GM04504 (cell line): ENCODE measurements at places on chromosomes 7 and 10.

DNA sequence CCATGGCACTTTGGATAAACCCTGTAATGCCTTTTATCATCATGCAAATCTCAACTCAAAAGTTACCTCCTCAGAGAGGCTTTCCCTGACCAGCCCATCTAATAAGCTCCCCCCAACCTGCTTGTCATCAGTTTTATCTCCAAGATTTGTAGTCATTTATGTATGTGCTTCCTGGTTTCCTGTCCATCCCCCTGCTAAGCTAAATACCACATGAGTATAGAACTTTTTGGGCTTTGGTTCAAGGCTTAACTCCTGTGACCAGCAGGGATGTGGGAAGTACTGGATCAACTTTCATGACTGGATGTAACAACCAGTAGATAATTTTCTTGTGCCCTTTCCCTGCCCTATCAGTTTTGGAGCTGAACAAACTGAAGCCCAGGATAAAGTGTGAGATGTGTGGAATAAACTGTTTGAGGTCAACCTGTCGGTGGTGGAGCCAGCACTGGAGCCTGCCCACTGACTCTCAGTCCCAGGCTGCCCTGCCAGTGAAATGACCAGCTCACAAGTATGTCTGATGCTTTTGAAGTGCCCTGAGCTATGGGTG, 148.6 kb downstream of the CYP26A1 start:
- DNase-seq: no peak

DNA sequence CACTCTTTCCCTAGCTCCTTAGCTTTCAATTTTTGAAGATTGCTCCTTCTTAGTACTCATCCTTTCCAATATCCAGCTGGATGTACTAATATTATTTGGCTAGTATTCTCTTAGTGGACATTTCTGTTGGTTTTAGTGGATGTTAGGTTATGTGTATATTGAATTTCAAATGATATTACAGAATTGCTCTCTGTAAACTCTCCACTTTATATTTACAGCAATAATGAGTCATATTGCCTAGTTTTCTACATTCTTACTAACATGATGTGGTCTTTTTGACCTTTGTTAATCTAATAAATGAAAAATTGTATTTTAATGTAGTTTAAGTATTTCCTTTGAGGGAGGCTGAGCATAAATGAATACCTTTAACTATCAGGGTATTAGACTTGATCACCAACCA, 69.4 kb downstream of the BICC1 start:
- no peak for DNase-seq

- no peak for DNase-seq
Measured at GRCh38 chr10:10785627-10786026, 232.0 kb upstream of the CELF2 start.

GRCh38 chr7:101271021-101271420, 26.1 kb upstream of the FIS1 start:
- no peak for DNase-seq

DNA sequence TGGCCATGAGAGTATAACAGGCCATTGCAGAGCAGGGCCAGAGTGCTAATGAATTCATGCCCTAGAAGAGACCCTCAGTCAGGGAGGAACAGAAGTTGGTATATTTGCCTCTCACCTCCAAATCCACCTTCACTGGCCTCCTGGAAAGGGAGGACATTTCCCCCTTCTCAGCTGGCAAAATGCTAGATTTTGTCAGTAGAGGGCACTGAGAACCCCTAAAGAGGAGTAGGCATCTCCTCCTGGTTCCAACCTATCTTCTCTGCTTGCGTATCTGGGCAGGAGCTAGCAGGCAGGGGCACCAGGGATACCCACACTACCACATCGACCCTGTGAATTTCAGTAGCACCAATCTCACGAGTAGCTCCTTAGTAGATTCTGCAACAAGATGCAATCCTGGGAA, 79.8 kb upstream of the GHITM start:
- DNase-seq: no peak

DNA sequence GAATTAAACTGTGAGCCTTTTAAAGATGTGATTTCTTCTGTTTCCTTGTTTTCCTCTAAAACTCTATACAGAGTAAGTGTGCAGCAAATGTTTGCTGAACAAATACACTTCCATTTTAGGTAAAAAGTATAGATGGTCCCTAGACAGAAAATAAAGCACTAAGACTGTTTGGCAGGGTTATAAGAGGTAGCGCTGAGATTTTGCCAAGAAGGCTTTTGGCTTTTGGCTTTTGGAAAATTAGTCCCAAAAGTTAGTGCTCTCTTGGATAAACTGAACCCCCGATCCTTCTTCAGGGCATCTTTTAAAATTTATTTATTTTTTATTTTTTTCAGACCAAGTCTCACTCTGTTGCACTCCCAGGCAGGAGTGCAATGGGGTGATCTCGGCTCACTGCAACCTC, 175.7 kb upstream of the NRP1 start:
- DNase-seq: no peak

GRCh38 chr7:44383566-44383965, 58.2 kb upstream of the CAMK2B start:
- peak; percentile 62 for DNase-seq

- no peak for DNase-seq
Measured at GRCh38 chr10:131580076-131580652, 268.6 kb upstream of the TCERG1L start.

DNA sequence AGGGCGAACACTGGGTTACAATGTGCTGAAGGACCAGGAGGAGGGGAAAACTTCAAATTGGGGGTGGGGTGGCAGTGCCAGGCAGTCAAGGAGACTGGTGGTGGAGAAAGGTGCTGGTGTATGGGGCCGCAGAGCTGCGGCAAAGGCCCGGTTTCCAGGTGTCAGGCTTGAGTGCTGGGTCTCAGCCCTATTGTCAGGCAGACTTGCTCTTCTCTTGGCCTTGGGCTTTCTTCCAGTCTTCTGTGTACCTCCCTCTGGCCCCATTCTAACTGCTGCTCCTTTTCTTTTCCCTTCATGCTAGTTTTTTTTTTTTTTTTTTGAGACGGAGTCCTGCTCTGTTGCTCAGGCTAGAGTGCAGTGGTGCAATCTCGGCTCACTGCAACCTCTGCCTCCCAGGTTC, 51.0 kb downstream of the POLR3A start:
- no peak for DNase-seq

- no peak for DNase-seq
Measured at GRCh38 chr7:1368682-1369571, 90.3 kb downstream of the MICALL2 start.

GRCh38 chr7:37287131-37287855, 161.4 kb downstream of the ELMO1 start:
- DNase-seq: no peak

- DNase-seq: no peak
Measured at GRCh38 chr7:144656965-144657517, 178.8 kb downstream of the TPK1 start.
